ENCODE measurements at places on chromosomes 3 and 15.

DNA sequence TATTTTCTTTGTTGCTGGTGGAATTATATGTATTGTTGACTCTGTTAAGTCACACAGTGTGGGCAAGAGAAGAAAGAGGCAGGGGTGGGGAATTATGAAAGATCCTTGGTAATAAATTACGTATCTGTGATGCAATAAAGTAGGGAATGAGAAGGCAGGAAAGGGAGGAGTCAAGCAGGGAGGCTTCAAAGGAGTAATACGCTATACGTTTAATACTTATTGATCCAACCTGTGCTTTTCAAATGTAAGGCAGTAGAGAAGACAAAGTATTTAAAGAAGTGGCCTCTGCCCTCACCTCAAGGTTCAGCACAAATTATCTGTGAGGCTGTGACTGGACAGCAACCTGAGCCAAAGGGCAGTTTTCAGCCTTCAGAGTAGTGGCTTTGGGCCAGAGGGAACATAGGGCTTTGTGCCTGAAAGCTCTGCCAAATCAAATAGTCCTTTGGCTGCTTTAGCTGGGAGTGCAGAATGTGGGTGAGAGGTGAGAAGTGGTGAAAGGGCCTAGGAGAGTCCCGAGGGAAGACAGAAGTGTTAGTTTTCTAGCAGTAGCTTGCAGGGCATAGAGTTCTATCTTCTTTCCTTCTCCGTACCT is 1.2 kb upstream of the PLIN1 start:
- no peak for DNase-seq

- no peak for DNase-seq
These were observed 146.2 kb downstream of the GREM1 start for GRCh38 chr15:32864051-32864450.

- DNase-seq = no peak
These were observed 68.2 kb upstream of the ARRDC4 start for GRCh38 chr15:97892167-97892938.

GRCh38 chr3:189646853-189647542 is 15.8 kb downstream of the TP63 start:
- DNase-seq = no peak
